ENCODE measurements at places on chromosomes 6 and 20.

DNA sequence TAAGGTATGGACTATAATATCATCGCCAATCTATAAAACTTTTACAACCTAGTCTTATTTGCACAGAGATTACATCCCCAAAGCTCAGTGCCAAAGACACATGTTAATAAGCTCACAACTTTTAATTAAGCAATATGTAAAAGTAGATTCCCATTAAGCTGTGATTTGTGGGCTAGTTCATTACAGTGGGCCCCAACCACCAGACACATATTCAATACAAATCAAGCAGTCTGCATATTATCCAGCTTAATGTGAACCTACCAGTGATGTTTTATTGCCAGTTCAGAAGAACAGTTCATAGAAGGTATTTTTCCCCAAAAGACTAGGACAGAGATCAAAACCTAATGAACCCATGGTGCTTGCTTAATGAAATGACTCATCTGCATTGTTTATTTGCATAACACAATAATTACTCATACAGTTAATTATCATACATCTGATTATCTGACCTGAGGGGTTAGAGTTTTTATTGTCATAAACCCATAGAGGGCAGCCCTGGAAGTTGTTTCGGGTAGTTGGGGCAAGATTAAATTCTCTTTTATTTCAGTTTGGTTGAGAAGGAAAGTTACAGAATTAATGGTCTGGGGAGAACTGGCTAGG lies 831.0 kb downstream of the TFAP2A start:
- no peak for DNase-seq

DNA sequence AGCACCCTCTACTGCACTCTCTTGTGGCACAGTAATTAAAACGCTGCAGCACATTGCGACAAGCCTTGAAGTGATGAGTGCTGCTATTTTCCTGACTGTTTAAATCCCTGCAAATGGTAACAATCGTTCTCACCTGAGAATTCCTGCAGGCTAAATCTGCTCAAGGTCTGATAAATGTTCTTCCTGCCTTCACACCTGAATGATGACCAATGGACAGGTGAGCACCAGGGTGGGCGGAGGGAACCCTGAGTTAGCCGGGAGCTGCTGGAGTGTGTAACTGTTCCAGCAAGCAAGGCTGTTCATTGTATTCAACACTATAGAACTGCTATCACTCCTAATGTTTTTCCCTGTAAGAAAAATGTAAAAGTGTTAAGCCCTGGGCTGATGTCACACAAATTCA lies 4.0 kb downstream of the DACT2 start:
- no peak for DNase-seq

- peak; percentile 34 for DNase-seq
These were observed 2.7 kb downstream of the MYB start for GRCh38 chr6:135183532-135184440.

GRCh38 chr6:35497571-35498421 lies 917 bp upstream of the TEAD3 start:
- DNase-seq, result no peak

GRCh38 chr6:90681863-90682262 lies 95.0 kb upstream of the MAP3K7 start:
- DNase-seq, result no peak

GRCh38 chr20:37336369-37337207 lies 9.4 kb upstream of the SRC start:
- DNase-seq, result no peak

DNA sequence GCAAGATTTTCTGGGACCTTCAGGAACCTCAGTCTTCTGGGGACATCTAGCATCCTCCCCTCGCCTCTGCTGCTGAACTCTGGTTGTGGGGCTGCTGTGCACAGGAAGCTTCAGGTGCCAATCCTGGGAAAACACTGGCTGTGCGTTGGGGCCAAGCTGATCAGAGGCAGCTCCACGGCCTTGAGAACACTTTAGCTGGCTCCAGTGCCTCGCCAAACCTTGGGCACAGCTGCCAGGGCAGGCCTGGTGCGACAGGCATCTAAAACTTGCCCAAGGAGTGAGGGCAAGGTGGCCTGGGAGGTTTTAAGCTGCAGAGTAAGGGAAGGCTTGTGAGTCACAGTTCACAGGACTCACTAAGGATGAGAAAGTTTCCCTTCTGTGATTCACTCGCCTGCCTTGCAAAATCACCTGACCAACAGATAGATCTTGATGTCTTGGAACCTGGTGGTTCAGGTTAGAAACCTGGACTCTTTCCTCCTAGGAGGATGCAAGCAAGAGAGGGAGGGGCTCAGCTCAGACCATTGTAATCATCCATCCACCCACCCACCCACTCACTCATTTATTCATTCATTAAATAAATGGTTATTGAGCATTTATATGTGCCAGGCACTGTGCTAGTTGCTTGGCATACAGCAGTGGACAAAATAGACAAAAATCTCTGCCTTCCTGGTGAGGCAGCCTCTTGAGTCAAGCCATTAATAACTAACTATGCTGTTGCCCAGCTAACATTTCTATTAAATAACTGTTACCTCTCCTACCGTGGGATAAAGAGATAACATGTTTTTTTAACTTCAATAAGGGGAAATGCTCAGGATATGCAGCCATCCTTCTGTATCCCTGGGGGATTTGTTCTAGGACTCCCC lies 2.5 kb upstream of the SPATS1 start:
- DNase-seq, result no peak

- DNase-seq, result no peak
These were observed 8.5 kb downstream of the RMND1 start for GRCh38 chr6:151443454-151443853.

DNA sequence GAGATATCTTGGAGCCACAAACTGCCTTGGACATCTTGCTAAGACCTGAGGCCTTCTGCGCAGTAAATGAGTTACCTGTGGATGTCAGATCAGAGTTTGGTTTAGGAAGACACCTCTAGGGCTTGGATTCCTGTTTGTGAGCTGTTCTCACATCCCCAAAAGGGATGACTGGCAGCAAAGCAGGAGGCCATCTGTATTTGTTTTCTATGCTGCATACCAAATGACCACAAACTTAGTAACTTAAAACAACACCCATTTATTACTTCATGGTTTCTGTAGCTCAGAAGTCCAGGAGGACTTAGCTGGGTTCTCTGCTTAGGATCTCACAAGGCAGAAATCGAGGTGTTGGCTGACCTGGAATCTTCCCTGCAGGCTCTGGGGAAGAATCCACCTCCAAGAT lies 116.7 kb downstream of the UNC5CL start:
- DNase-seq, result no peak

DNA sequence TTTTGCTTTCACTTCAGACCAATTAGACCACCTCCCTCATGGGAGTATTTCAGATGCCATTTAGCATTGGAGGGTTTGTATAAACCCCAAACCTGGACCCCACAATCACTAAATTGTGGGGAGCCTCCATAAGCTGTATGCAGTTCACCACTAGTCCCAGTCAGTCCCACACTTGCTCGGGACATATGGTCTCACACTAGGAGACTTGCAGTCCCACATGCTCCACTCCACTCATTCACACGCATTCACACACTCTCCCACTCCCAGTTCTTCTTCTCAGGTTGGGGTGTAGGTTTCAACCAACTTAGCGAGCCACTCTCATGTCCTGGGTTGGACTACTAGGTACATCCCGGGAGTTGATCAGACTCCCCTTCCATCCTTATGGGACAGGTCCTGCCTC lies 84.5 kb upstream of the GPR6 start:
- DNase-seq, result no peak

DNA sequence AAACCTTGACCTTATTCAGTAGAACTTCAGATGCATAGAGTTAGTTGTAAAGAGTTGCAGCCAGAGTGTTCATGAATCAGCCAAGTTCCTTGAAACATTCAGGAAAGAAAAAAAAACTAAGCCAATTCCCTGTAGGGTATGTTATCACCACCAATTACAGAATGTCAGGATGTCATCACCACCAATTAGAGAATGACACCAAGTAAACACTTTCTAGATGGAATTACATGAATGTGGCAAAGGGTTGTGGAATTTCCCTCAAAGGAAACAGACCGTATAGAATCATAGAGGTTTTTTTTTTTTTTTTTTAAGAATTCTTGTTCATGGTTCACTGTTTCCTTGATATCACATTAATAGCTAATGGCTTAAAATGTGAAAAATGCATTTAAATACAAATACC lies 472.1 kb upstream of the RNF217 start:
- no peak for DNase-seq

DNA sequence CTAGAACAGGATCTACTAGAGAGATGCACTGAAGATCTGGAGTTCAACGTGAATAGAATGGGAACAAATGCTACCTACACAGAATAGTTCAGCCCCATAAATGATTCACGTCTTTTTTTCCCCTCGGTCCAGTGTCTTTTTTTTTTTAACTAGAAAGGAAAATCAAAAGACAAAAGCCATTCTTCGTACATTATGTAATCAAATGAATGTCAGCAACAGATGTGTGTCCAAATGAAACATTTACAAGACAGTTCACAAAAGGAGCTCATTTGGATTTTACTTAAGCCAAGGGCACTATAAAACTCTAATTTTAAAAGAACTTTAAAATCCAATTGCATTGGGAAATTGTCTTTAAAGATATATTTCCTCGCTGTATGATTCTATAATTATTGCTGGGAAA lies 42.4 kb downstream of the FAM184A start:
- no peak for DNase-seq

GRCh38 chr6:111734068-111735061 lies 128.7 kb upstream of the TRAF3IP2 start:
- DNase-seq, result no peak

DNA sequence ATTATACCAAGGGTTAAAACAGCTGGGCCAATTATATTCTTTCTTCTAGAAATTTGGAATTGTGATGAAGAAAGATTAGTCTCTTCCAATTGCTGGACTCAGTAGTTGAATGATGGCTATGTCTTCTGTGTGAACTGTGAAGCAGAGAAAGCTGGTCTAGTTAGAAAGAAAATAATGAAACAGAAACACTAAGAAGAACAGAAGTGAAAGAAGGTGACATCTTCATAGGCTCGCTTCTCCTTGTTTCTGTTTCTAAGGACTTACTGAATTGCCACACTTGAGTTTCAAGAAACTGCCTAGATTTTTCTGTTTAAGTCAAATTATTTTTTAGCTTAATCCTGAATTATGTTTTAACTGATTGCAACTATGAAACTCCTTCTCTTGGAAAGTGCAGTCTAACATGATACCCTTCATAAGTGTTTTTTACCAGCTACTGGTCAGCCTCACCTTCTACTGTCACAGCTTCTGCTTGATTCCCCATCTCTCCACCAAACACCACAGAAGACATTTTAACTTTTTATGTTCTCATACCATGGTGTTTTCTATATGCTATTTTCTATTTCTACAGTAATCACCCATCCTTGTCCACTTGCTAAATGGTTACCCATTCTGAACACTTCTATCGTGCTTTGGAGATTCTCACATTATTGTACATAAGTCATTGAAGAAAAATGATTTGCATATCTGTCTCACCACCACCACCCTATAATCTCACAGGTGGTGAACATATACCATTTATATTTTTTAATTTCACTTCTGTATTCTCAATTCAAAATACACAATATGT lies 268.8 kb downstream of the GRIK2 start:
- no peak for DNase-seq
